ENCODE measurements at places on chromosomes 16 and 17. TPM values are rescaled to one million over a fixed set of nuclear protein-coding genes. Genes with fewer than 3 reads are reported as not detected.

TP53 gene
- 18.5 TPM for total RNA-seq

NHLRC4 gene
- 0.97 TPM for total RNA-seq

TUBB3 gene
- 8.8 TPM for total RNA-seq

TBC1D3E gene
- total RNA-seq, result not detected

ARL17B gene
- total RNA-seq, result 9.8 TPM

BORCS6 gene
- 5.8 TPM for total RNA-seq

NXPH3 gene
- total RNA-seq, result 6.5 TPM

ASB16 gene
- 4.9 TPM for total RNA-seq

PLEKHM1 gene
- 31.3 TPM for total RNA-seq

CCL18 gene
- 10.2 TPM for total RNA-seq

RNF222 gene
- total RNA-seq, result not detected

ERN2 gene
- total RNA-seq, result not detected

SEC14L5 gene
- total RNA-seq, result 0.58 TPM

KLHL10 gene
- total RNA-seq, result 0.18 TPM

OR3A3 gene
- total RNA-seq, result not detected

MT1G gene
- 3.6 TPM for total RNA-seq

TMIGD1 gene
- not detected for total RNA-seq

PITPNM3 gene
- 3.4 TPM for total RNA-seq

MGRN1 gene
- 33.1 TPM for total RNA-seq

PRAC2 gene
- not detected for total RNA-seq

CDH1 gene
- 0.03 TPM for total RNA-seq

Measured in left cardiac atrium (tissue), 4 donors.